NCI-H1436 treated with DMSO at 0.1 percent for 48 hours (cell line): ENCODE measurements at places on chromosomes 11 and 22.

DNA sequence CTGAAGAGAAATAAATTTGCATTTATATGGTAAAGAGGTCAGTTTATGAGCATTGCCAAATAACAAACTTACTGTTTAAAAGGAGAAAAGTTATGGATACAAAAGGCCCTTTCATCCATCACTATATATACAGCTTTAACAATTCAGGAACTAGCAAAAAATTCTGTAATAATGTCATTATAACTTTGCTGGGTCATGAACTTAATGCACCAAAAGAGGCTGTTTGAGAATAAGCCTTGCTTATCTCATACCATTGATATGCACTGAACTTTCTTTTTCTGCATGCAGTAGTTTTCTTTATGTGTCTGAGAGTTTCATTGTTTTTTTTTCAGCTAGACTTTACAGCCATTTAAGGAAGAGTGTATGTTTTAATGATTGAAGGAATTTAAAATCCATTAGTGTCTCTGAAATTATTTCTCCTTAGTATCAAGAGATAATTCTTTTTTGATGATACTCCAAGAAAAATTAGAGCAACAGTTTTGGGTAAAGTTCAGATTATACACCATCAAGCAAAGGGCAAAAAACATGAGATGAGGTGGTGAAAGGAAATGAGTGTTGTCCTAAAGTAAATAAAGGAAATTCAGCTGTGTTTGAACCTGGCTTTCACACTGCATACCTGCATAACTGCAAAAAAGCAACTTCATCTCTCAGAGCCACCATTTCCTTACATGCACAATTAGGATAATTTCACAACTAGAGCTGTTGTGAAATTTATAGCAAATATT lies 188.2 kb upstream of the ANO3 start:
- no peak for DNase-seq

GRCh38 chr11:107247167-107247861 lies 210.3 kb downstream of the CWF19L2 start:
- no peak for DNase-seq

GRCh38 chr11:74870485-74870884 lies 78.4 kb downstream of the XRRA1 start:
- no peak for DNase-seq

DNA sequence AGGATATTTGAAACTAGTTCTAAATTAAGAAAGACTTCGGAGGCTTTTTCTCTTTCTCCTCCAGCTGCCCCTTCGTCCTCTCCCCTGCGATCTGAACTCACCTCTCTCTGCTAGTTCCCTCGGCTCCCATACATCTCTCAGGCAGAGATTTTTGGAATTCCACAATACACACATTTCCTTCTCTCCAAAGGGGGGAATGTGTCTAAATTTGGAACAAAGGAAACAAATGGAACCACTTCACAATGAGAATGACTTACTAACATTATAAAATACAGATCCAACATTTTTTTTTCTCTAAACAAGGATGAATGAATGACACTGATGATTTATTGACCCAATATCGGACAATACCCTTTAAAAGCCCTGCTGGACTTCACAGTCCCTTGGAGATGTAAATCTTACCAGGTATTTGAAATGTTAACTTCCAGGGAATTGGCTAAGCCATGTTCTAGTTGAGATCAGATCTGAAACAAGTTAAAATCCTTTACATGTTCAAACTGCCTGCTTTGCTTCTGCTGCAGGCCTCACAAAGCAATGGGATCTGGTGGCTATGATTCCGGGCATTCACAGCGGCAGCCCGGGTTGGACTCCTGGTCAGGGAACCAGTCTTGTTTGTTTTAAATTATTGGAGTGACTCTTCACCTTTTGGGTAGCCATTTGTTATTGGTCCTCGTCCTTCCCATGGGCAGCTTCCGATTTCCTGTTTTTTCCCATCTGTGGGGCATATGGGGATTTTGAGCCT lies 20.5 kb upstream of the GSTP1 start:
- DNase-seq: no peak

GRCh38 chr11:75879737-75880136 lies 64.7 kb downstream of the UVRAG start:
- no peak for DNase-seq

DNA sequence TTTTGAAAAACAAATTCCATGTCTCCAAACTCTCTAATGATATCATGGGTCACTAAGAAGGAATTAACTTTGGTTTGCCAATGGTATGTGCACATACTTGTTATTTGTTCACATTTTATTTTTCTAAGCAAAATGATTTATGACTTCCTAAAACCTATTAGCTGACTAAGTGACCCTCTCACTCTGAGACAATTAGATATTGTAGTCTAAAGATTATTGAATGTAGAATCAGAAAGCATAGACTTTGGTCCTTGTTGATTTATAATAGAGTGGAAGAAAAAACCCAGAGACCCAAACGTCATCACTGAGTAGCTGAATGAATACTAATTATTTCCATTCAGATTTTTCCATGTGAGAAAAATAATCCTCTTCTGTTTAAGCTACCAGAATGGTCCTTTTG lies 243.5 kb upstream of the ANO3 start:
- no peak for DNase-seq

DNA sequence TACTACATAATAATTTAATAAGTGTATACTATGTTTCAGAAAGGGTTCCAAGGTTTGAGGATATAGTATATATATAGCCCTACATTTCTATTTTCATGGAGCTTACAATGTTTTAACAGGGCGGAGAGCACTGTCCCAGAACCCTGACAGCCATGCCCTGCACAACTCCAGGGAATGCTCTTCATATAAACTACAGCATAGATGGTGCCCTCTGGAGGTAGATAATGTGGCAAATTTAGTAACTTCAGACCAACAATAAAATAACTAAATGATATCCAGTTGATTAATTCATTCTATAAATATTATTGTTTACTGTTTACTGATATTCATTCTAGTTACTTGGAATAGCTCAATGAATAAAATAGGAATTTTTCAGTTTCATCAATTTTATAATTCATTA lies 693.7 kb upstream of the CCDC179 start:
- DNase-seq: no peak

DNA sequence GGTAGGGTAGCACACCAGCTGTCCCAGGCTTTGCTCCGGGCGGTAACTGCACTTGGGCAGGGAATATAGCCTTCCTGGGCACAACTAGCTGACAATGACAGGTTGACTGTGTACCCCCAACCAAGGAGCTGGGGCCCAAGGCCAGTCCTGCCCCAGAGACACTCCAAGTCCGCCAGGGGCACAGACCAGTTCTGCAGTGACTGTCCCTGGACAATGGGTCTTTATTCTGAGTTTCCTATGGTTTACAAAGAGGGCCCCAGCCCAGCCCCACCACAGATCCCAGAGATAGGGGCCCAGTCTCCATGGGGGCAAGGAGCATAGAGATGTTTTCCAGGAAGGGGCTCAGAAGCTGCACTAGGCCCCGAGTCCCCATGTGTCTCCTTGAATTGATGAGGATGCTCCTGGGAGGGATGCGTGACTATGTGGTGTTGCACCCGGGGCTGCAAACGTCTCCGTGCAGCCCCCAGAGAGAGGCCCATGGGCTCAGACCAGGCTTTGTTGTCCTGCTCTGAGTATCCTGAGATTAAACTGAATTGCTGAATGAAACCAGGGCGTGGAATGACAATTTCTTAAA lies 48.4 kb downstream of the CD6 start:
- no peak for DNase-seq

DNA sequence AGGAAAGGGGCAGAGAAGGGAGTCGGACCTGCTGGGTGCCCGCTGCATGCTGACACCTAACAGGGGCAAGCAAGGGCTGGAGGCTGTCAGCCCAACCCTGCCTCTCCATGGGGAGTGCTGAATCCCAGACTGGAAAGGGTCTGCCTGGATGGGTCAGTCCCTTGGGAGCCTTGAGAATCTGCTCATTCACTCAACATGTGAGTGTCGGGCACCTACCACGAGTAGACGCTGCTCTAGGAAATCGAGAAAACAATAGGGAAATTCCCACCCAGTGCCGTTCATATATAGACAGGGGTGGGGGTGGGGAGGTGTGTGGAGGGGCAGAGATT lies 4.4 kb upstream of the CTSD start:
- DNase-seq: no peak

GRCh38 chr22:28115426-28115825 lies 196.4 kb upstream of the PITPNB start:
- DNase-seq: no peak

DNA sequence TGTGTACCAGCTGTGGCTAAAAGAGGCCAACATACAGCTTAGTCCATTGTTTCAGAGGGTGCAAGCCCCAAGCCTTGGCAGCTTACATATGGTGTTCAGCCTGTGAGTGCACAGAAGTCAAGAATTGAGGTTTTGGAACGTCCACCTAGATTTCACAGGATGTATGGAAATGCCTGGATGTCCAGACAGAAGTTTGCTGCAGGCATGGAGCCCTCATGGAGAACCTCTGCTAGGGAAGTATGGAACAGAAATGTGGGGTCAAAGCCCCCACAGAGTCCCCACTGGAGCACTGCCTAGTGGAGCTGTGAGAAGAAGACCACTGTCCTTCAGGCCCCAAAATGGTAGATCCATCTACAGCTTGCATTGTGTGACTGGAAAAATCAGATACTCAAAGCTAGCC lies 42.2 kb upstream of the PTH start:
- DNase-seq: no peak

DNA sequence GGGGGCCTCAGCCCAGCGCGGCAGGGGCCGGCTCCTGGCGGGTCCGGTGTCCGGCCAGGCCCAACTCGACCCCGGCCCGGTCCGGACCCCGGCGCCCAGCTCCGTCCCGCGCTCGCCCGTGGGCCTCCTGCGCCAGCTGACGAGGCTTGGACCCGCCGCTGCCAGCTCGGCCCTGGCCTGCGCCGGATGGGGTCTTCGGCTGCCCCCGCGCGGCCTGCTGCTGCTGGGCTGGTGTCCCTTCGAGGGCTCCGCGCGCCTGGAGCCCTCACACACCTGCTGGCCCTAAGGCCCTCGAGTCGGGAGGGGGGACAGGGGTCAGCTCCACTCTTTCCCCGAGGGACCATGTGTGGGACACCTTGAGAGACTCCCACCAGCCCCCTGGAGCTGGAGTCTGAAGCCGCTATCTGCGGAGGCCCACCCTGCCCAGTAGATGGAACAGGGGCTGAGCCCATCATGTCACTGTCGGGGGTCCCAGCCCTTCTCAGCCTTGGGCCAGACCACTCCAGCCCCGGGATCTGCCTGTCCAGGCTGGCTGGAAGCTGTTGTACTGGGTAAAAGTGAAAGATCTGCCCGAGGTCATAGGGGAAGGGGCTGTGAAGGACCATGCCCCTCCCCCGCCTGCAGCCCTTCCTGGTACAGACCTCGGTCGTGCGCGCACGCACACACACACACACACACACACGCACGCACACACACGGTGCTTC lies 768 bp upstream of the CDKN1C start:
- no peak for DNase-seq

DNA sequence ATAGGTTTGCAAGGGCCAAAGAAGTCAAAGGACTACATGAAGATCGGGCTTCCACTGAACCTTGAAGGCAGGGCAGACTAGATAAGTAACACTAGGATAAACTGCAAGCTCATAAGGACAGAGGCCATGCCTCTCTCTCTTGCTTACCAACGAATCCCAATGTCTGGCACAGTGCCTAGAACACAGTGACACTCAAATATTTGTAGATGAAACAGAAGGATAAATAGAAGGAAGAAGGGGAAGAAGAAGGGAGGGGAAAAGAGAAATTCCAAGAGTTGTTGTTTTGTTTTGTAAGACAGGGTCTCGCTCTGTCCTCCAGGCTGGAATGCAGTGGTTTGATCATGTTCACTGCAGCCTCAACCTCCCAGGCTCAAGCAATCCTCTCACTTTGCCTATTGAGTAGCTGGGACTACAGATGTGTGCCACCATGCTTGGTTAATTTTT lies 26.9 kb downstream of the SIK3 start:
- no peak for DNase-seq

GRCh38 chr11:65493367-65494176 lies 5.3 kb upstream of the MALAT1 start:
- no peak for DNase-seq

- no peak for DNase-seq
Observed at GRCh38 chr11:19721176-19721575, 8.5 kb downstream of the NAV2 start.

- no peak for DNase-seq
Observed at GRCh38 chr11:79237703-79238102, 203.1 kb downstream of the TENM4 start.

- DNase-seq: no peak
Observed at GRCh38 chr11:65315204-65315865, 669 bp downstream of the CDC42EP2 start.

- no peak for DNase-seq
Observed at GRCh38 chr11:58494101-58494500, 13.8 kb downstream of the OR5B21 start.

DNA sequence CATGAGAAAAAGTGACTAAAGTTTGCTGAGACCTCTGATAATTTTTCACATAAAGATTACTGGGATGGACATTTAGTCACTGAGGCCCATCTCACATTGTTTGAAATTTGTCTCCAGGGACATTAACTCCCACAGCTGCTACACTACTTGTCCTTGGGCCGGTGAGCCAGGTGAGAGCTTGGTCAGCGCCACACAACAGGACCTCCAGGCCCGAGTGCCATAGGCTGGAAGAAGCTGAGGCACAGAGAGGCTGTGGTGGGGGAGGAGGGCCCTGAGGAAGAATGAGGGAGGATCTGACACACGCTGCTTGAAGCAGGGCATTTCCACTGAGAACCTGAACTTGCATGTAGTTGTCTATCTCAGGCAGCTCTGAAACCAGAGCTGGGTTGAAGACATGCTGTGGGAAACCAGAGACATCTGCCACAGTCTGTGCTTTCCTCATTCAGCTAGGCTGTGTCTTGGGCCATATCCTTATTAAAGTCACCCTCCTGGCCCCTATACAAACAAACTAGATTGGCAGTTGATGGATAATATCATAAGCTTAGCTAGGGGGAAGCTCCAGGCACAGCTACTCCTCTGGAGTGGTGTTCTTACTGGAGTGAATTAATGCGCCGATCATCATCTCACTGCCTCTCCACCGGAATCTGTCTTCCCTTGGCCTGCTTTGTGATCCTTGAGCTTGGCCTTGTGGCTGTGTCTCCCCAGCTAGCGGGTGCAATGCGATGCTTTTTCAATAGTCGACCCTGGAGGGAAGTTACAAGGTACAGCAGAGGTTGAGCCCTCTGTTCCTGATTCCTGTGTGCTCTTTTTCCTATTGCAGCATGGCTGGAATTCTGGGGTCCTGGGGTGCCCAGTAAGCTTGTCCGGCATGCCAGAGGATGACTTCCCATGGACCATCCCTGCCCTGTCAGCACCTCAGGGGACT lies 225.3 kb upstream of the B3GAT1 start:
- DNase-seq: no peak

GRCh38 chr11:31936312-31936711 lies 125.2 kb upstream of the PAX6 start:
- no peak for DNase-seq
